ENCODE measurements at places on chromosomes 4 and X.

GRCh38 chr4:54783402-54784110 is 125.8 kb downstream of the KIT start:
- no peak for DNase-seq

- DNase-seq = no peak
Observed at GRCh38 chr4:176810481-176811249, 17.9 kb upstream of the VEGFC start.

DNA sequence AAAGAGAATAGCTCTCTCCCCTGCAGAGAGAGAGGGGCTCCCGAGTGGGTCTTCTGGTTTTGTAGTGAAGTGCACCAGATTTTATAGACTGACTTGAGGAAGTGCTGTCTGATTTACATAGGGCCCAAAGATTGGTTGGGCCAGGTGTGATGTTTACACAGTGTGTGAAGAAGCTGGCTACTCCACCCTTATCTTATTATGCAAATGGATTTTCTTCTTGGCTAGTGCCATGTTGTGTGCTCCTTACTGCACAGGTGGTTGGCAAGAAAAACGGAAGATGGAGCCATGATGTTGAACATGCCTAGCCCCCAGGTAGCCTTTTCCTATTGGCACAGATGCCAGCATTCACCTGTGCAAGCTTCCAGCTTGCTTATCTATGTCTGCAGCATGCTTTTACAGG is 112.4 kb upstream of the ARHGAP24 start:
- DNase-seq = no peak

DNA sequence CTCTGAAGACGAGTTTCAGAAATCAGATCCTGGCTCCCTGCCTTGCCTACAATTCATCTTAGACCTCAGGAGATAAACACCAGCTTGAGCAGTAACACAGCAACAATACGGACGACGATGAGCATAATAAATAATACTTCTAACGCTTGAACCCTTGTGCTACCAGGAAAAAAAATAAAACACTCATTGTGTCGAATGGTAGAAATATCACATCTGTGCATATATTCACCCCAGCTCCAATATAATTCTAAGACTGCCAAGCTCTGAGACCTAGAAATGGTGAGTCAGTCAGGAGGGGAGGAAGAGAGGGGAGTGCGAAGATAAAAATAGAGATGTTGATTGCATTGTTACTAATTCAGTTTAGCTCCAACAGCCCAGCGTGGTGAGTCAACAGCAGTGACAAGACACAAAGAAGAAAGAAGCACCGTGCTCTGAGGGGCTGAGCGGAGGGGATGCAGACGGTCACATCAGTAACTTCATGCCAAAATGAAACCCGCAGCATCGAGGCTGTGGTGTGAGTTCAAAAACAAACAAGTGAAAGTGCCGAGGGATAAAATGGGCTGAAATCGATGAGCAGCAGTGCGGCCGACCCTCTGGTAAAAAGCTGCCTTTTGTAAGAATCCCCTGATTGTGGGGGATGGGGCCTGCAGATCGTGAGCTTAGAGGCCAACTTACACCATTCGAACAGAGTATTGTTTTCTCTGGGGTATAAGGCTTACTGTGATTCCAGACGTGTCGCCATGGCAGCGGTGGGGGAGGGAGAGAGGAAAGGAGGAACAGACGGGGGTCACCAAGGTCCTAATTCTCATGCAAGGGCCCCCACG is 150.4 kb downstream of the MGST2 start:
- no peak for DNase-seq

- no peak for DNase-seq
Observed at GRCh38 chr4:144518181-144518895, 127.6 kb upstream of the HHIP start.

DNA sequence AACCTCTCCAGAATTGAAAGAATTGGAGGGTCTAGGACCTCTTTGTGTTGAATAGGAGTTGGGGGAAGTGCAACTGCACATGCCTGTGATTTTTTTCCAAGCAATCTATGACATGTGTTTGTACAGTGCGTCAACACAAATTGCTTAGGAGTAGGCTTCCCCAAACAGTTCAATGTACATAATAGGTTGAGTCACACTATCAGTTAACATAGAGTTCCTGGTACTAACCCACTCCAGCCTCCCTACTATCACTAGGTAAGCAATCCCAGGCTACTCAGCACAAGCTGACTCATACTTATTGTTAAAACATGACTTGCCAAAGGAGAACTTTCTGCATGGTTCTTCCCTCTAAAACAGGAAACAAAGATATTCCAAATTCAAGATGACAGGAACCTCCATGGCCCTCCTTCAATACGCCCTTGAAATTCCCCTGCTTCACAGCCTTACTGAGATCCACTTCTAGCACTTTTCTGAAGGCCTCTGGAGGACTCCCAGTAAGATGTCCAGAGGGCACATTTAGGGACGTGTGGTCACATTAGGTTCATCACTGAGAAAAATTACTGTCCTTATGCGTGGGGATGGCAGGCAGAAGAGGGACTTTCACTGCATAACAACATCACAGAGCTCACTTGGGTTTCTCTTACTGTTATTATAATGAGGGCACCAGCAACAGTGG is 8.4 kb upstream of the VSIG1 start:
- no peak for DNase-seq

DNA sequence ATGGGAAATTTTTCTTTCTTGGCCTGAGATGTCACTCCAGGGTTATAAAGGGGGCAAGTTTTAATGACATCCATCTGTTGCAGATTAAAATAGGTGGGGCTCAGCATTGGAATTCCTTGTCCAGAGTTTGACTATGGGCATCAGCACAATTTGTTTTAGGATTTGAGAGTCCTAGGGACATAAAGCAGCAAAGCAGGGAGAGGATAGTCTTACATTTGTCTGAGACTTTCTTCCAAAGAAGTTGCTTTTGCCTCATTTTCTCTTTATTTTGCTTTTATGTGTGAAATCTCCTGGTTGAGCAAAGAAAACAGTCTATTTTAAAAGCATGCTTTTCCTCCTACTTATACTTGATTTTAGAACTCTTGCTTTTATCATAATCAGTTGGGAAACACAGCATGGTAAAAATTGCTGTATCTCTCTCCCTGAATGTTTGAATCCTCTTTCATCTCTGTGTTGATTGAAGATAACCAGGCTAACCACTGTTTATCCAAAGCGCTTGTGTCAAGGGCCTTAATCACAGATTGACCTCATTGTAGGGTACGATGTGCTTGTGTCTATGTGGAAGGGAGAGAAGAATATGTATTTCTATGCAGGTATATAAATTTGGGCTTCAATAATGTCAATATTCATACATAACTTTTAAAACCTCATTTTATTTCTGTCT is 121.5 kb downstream of the ANK2 start:
- DNase-seq = no peak

DNA sequence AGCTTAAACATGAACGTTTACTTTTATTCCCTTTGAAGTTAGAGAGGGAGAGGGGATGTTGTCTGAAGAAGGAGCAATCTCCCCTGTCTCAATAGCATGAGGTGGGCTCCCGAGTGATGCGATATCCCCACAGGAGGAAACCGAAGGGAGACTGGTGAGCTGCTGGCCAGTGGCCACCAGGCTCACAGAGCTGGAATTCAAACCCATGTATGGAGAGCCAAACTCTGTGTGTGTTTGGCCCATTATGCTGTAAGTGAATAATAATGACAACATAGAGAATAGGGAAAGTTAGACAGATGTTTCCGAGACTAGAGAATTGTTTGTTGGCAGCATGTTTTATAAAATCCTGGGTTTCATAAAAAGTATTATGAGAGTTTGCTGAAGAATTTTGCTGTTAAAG is 66.1 kb upstream of the CLNK start:
- no peak for DNase-seq
